Breast epithelium (tissue), 4 donors: ENCODE measurements at places on chromosomes 2 and 18. TPM values are rescaled to one million over a fixed set of nuclear protein-coding genes. Genes with fewer than 3 reads are reported as not detected.

DNA sequence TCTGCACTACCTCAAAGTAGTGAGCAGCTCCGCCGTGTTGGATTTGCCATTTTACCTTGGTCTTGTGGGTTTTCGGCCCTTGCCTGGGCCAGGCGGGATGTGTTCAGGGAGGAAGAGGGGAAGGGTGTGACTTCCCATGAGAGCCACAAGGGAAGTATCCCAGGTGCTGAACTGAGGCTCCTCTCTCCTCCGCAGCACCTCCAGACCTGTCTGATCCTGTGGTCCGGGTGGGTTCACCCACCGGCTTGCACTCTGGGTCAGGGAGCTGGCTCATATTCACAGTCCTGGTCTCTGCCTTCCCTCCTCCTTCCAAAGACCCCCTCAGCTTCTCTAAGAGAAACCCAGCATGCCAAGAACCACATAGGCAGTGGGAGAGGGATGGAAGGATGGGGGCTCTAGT is 235.8 kb downstream of the SEPTIN10 start:
- DNase-seq: no peak
- H3K4me3 ChIP-seq: no peak overlapping the region
- H3K36me3 ChIP-seq: no peaks in the 10 kb centered on the region
- H3K27ac ChIP-seq: no peak overlapping the region
- no peaks in the 10 kb centered on the region for H3K4me1 ChIP-seq

GRCh38 chr2:16043192-16043591 is 102.8 kb downstream of the MYCN start:
- no peaks in the 10 kb centered on the region for H3K27me3 ChIP-seq
- DNase-seq: no peak
- H3K4me3 ChIP-seq: no peak overlapping the region
- H3K4me1 ChIP-seq: no peaks in the 10 kb centered on the region
- H3K27ac ChIP-seq: no peak overlapping the region

DNA sequence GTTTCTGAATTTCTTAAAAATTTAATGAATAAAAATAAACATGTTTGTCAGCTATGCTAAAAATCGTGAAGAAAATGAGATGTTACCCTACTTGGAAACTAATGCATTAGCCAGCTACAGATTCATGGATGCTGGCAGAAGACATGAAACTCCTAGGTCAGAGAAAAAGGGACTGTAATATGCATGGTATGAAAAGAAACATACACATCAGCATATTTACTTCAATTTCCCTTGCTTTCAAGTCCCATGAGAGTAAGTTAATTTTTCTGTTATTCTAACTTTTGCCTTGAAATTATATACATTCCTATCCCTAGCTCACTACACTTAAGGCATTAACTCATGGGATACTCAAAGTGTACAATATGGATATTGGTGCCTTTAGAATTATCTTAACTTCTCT is 2041.4 kb upstream of the LRRTM1 start:
- H3K4me3 ChIP-seq: no peak overlapping the region
- no peak overlapping the region for H3K27ac ChIP-seq
- DNase-seq: no peak
- no peaks in the 10 kb centered on the region for H3K36me3 ChIP-seq

GRCh38 chr2:64829525-64829924 is 159.7 kb upstream of the SLC1A4 start:
- H3K27me3 ChIP-seq: no peaks in the 10 kb centered on the region
- H3K4me3 ChIP-seq: no peak overlapping the region
- DNase-seq: no peak
- no peaks in the 10 kb centered on the region for H3K4me1 ChIP-seq

DNA sequence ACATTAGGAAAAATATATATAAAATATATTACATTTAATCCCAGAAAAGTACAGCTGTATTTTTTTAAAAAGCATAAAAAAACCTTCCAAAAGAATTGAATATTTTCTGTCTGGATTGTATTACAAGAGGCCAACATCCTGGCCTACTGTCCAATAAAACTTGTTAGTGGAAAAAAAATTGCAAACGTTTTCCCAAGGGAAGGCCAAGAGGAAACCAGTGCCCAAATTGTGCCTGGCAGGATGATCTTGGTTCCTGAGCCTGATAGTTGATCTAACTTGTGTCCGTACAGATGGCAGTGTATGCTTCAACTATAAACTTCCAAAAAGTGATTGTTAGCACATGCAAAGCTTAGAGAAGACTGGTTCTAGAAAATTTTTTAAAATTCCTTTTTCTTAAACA is 90.6 kb upstream of the LPIN2 start:
- no peaks in the 10 kb centered on the region for H3K27me3 ChIP-seq
- no peaks in the 10 kb centered on the region for H3K36me3 ChIP-seq
- H3K27ac ChIP-seq: no peak overlapping the region
- no peak for DNase-seq

DNA sequence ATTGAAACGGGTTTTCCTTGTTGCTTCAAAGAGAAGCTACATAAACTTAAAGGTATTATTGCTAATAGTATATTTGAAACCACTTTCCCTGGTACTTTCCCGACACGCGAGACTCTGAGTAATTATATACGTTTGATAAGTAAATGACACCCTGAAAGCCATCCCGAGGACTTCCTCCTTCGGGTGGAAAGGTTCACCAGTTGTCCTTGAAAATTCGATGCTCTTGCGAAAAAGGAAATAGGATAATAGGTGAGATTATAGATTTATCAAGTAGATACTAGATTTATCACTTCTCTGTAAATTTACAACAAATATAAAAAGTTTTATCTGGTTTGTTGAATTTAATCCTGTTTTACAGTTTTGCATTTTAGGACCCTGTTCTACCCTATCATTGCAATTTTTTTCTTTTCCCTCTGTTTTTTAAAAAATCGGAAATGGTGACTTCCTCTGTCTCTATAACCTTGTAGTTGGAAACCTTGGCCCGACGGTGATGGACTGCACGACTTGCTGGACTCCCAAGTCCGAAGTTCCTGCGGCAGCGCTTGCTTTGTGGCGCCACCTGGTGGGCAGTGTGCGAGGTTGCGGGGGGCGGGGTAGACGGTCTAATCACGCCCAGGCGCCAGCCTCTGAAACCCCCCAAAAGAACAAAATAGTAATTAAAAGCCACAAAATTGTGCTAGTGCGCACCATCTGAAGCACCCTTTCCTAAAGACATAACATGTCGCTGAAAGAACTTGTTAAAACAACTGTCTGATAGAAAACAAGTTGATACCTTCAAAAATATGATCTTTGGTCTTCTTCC is 972 bp upstream of the DLX2 start:
- peaks cover 29% of the 10 kb centered on the region for H3K27me3 ChIP-seq
- H3K4me1 ChIP-seq: peaks cover 9% of the 10 kb centered on the region
- H3K4me3 ChIP-seq: peak overlapping the region; percentile 44
- peak; percentile 56 for DNase-seq
- no peaks in the 10 kb centered on the region for H3K36me3 ChIP-seq

DNA sequence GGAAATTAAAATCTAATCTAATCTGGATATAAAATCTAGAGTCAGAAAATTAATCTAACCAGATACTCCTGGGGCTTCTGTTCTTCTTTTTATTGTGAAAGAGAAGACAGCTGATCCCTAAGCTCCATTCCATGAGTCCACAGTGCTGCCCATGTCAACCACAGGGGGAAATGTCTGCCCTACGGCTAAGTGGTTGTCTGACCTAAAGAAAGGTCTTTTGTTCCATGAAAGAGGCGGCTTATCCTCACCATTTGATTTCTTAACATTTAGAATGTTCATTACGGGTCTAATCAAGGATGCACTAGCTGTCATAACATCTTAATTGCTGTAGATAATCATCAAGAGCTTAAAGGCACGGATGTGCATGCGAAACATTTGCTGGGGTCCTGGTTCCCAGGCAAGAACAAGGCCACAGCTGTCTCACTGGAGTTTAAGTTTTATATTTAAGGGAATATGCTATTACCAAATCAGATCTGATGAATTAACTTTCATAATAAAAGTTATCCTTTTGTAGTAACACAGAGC is 162.6 kb downstream of the PAX3 start:
- H3K36me3 ChIP-seq: no peaks in the 10 kb centered on the region
- H3K4me1 ChIP-seq: no peaks in the 10 kb centered on the region
- peaks cover 4% of the 10 kb centered on the region for H3K27me3 ChIP-seq
- no peak overlapping the region for H3K27ac ChIP-seq

DNA sequence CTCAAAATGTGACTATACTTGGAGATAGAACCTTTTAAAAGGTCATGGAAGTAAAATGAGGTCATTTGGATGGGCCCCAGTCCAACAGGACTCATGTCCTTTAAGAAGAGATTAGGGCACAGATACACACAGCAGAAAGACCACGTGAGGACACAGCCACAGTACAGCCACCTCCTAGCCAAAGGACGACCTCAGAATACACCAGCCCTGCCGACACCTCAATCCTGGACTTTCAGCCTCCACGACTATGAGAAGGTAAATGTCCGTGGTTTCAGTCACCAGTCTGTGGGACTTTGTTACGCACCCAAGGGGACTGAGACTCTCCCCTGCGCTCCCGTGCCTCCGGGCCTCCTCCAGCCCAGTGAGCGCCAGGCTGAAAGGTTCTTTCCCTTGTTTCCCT is 30.2 kb upstream of the HPCAL1 start:
- peak; percentile 14 for DNase-seq
- H3K36me3 ChIP-seq: no peaks in the 10 kb centered on the region
- H3K27ac ChIP-seq: no peak overlapping the region
- no peak overlapping the region for H3K4me3 ChIP-seq

- H3K4me1 ChIP-seq: no peaks in the 10 kb centered on the region
- DNase-seq: no peak
- no peaks in the 10 kb centered on the region for H3K36me3 ChIP-seq
- H3K4me3 ChIP-seq: no peak overlapping the region
Observed at GRCh38 chr2:126653109-126653508, 2.8 kb upstream of the GYPC start.

GRCh38 chr2:189829102-189829833 is 45.0 kb downstream of the PMS1 start:
- no peaks in the 10 kb centered on the region for H3K4me1 ChIP-seq
- no peak overlapping the region for H3K4me3 ChIP-seq
- H3K27ac ChIP-seq: no peak overlapping the region
- no peaks in the 10 kb centered on the region for H3K36me3 ChIP-seq
- no peak for DNase-seq
- H3K27me3 ChIP-seq: no peaks in the 10 kb centered on the region

DNA sequence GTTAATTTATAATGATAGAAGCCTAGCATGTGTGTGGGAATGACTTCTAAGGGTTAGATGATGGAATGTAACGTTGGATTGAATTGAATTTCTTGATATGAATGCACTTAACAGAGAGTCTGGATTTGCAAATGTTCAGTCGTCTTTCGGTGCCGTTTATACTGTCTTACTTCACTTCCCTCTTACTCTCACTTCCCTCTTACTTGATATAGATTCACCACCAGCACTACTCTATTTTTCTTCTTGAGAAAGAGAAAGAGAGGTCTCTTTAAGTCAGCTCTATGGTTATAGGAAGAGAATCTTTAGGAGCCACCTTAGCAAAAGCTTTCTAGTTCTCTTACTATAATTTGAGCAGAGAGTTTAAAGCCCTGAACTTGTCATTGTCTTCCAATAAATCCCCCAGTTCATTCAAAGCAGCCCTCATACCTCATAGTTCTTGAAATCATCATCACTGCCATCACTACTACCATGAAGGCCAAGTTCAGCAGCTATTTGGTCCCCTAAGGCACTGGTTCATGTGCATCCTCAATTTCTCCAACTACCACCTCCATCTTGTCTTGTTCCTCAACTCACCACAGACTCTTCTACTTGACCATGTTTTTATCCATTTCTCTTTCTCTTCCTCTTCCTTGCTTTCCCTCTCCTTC is 501.7 kb upstream of the TCF4 start:
- H3K27me3 ChIP-seq: no peaks in the 10 kb centered on the region
- no peaks in the 10 kb centered on the region for H3K36me3 ChIP-seq
- no peak overlapping the region for H3K4me3 ChIP-seq
- DNase-seq: no peak
- no peaks in the 10 kb centered on the region for H3K4me1 ChIP-seq

GRCh38 chr2:234335661-234336228 is 161.1 kb downstream of the ARL4C start:
- H3K36me3 ChIP-seq: no peaks in the 10 kb centered on the region
- no peaks in the 10 kb centered on the region for H3K4me1 ChIP-seq
- peak overlapping the region; percentile 65 for H3K27ac ChIP-seq
- peak overlapping the region; percentile 29 for H3K4me3 ChIP-seq
- H3K27me3 ChIP-seq: no peaks in the 10 kb centered on the region
- DNase-seq: no peak

GRCh38 chr2:30373881-30374302 is 73.2 kb upstream of the LCLAT1 start:
- no peaks in the 10 kb centered on the region for H3K36me3 ChIP-seq
- no peak overlapping the region for H3K27ac ChIP-seq
- H3K4me1 ChIP-seq: no peaks in the 10 kb centered on the region
- H3K27me3 ChIP-seq: no peaks in the 10 kb centered on the region
- no peak for DNase-seq
- no peak overlapping the region for H3K4me3 ChIP-seq

DNA sequence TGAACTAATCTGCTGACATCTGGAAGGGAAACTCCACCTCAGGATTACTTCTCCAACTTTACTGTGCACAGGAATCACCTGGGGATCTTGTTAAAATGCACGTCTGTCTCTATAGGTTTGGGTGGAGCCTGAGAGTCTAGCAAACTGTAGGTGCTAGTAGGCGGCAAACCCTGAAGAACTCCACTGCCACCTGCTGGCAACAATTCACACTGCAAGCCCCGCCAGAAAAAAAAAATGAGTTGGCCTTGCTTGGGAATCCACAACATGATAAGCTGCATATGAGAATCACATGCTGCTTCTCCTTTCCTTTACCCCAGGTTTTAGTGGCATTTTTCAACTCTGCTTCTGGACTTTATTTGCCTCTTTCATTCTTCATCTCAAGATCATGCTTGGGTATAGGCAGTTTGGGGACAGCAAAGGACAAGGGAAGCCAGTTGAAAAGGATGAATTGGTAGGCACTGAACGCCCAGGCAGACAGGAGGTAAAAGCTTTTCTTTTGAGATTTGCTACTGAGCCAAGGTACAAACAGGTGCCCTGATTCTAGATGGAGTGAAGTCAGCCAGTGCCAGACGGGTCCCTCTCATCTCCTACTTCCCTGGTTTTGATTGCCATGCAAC is 88.8 kb downstream of the VIT start:
- peak; percentile 63 for DNase-seq
- H3K4me1 ChIP-seq: no peaks in the 10 kb centered on the region
- no peak overlapping the region for H3K4me3 ChIP-seq
- H3K27me3 ChIP-seq: no peaks in the 10 kb centered on the region

- no peaks in the 10 kb centered on the region for H3K4me1 ChIP-seq
- no peak for DNase-seq
- H3K4me3 ChIP-seq: no peak overlapping the region
- no peak overlapping the region for H3K27ac ChIP-seq
- no peaks in the 10 kb centered on the region for H3K27me3 ChIP-seq
Observed at GRCh38 chr18:32261003-32261402, 71.2 kb downstream of the MEP1B start.

The GPR17 gene
- not detected for total RNA-seq

The FOXD4L1 gene
- 0.44 TPM for total RNA-seq
